Stimulated activated CD8-positive, alpha-beta memory T cell treated with anti-CD3 and anti-CD28 coated beads, Interleukin-15, amount 100 ng/mL, for 48 hours (primary cell): ENCODE measurements at places on chromosomes 5 and 9.

GRCh38 chr5:125446986-125447385, 700.5 kb upstream of the ZNF608 start:
- DNase-seq: no peak

DNA sequence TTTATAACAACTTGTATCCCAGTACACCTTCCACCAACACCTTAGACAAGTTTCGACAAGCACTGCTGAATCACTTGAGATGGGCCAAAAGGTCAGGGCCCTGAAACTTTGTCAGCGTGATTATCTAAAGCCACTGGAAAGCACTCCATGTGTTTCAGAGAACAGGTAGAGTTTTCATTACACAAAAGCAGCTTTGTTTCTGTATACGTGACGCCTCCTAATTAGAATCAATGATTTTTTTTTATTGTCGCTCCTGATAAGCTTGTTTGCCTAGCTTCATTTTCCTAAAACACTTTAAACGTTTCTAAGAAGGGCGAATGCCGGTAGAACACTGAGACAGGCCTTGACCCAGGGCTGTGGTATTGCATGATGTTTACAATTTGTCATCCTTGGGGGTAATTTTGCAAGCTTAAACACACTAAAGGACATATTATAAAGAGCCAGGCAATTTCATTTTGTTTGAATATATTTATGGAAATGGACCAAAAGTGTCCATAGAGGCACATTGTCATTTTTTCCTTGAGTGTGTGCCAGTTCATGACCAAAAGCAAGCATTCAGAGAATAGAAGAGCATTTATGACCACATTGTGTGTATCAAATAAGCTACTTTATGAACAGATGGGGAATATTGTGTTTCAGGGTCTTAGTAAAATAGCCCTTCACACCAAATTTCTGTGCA, 193.6 kb downstream of the GLIS3 start:
- DNase-seq: no peak

DNA sequence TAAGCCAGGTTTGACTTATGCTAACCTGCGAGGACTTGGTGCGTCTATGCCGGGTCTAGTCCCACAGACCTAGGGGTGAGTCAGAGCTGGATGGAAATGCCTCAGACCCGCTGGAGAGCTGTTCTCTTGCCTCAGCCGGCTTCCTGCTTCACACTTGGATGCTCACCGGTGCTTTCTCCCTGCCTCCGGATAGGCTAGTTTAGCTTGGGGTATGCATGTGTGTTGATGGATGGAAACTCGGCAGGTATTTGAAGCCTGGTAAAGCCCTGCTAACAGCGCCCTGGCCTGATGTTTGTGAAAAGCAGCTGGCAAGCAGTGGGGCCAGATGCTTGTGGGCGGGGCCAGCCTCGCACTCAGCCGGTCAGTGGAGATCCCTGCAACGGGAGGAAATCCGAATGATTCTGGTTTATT, 29.3 kb downstream of the PRRC2B start:
- DNase-seq: no peak

- DNase-seq: no peak
Measured at GRCh38 chr5:97624886-97625285, 441.8 kb upstream of the RIOK2 start.

DNA sequence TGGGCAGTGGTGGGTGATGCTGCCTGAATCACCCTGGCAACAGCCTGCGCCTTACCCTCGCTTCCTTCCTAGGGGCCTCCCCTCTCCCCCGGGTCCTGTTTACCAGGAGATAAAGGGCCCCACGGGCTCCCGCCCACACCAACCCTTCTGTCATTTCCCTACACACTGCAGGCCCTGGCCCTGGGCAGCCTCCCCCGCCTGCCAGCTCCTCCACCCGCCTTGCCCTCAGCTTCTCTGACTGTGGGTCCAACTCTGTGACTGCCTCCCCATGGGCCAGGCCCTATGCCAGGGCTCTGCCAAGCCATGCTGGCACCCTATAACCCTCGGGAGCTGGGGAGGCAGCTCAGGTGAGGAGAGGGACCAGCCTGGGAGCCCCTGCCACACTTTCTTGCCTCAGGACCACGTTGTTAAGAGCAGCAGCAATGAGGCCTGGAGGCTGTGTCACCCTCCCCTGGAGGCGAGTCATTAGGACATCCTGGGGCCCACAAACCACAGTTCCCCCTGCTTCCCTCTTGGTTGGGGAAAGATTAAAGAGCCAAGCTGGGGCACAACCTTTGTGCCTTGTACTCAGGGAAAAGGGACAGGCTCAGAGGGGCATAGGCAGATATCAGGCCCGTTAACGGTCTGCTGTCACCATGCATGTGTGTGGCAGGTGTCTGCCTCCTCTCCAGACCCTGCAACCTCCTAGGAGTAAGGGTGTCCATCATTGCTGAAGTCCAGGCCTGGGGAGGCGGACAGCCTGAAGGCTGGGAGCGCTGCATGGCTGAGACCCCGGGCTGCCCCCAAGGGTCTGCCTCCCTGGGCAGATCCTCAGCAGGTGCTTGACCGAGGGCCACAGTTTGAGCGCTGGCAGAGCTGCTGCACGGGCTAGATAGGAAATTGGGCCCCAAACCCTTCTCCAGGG, 2.8 kb downstream of the MGAT4B start:
- peak; percentile 61 for DNase-seq

DNA sequence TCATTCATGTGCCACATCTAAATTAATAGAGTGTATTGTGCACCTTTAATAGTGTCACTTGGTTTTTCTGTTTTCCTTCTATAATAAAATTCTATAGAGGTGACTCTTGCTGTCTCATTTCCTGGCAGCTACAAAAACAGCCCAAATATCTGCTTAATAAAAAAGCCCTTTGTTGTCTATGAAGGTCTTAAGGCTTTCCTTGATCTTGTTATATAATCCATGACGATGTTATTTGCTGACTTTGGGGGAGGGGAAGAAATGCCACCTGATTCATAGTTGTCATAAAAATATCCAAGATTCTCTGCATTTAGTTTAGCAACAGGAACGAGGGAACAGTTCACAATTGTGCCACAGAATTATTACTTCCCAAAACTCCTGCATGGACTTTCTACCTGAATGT, 31.3 kb downstream of the CPEB4 start:
- DNase-seq: no peak

DNA sequence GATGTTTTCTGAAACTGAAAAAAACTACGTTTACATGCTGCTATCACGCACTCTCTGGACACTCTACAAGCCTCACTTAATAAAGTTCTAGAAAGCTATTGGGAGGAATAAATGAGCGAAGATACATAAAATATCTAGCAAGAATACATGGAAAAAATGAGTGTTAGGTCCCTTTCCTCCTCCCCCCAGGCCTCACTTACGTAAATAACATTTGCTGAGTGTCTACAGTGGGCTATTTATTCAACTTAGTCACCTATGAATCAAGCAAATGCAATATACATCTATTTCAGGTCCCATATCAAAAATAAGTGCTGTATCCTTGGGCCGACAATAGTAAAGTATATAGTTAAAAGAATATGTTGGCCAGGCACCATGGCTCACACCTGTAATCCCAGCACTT, 62.5 kb downstream of the FRMD3 start:
- no peak for DNase-seq

DNA sequence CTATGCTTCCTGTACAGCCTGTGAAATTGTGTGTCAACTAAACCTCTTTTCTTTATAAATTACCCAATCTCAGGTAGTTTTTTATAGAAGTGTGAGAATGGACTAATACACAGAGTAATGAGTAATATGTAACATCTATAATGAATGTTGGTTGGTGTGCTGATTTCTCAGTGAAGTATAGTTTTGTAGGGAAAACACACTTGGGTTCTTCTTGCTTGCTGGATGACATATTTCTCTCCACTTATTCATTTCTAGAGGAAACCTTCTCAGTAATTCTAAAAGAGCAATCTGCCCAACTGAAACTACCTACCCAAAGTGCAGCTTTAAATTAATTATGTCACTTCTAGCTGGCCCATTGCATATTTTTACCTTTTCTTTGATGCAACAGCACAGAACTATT, 81.1 kb upstream of the RORB start:
- DNase-seq: no peak
